Central memory CD8-positive, alpha-beta T cell (primary cell): ENCODE measurements at places on chromosomes 16 and 17.

DNA sequence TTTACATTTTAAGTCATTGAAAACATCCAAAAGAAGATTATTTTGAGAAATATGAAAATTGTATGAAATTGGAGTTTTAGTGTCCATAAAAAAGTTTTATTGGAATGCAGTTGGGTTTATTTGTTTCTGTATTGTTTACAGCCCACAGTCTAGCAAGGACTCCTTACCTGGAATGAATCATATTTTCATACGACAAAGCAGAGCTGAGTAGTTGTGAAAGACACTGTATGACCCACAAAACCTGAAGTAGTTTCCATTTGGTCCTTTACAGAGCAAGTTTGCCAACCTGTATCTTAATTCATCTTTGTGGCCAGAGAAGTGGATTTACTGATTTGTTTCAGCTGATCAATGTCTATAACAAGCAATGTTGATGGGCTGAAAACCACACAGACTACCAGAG lies 10.3 kb downstream of the CCL18 start:
- no peak overlapping the region for H3K4me3 ChIP-seq
- no peaks in the 10 kb centered on the region for H3K27me3 ChIP-seq
- H3K27ac ChIP-seq = no peak overlapping the region
- peaks cover 2% of the 10 kb centered on the region for H3K36me3 ChIP-seq
- DNase-seq = no peak
- H3K4me1 ChIP-seq = peaks cover 27% of the 10 kb centered on the region

DNA sequence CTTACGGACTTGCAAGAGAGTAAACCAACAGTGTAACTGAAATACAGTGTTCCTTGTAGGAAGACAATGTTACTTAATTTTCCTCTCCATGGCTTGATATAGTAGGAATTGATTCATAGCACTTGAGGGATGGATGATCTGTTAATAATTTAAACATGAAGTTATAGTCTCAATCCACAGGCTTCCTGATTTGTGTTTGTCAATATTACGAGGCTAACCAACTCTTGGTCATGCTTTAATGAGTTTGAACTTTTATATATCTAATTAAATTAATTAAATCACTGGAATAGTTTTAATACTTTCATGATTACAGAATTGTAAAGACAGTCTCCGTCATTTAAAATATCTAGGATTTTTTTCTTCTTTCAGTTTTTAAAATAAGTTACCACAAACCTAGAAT lies 112.0 kb upstream of the HAS3 start:
- DNase-seq = no peak
- H3K4me1 ChIP-seq = no peaks in the 10 kb centered on the region
- no peak overlapping the region for H3K4me3 ChIP-seq
- H3K27ac ChIP-seq = no peak overlapping the region

GRCh38 chr16:66933776-66934137 lies 445 bp downstream of the CIAO2B start:
- H3K4me3 ChIP-seq = peak overlapping the region; percentile 99
- peaks cover 63% of the 10 kb centered on the region for H3K4me1 ChIP-seq
- no peaks in the 10 kb centered on the region for H3K27me3 ChIP-seq
- H3K27ac ChIP-seq = peak overlapping the region; percentile 99
- DNase-seq = no peak
- peaks cover 20% of the 10 kb centered on the region for H3K36me3 ChIP-seq

DNA sequence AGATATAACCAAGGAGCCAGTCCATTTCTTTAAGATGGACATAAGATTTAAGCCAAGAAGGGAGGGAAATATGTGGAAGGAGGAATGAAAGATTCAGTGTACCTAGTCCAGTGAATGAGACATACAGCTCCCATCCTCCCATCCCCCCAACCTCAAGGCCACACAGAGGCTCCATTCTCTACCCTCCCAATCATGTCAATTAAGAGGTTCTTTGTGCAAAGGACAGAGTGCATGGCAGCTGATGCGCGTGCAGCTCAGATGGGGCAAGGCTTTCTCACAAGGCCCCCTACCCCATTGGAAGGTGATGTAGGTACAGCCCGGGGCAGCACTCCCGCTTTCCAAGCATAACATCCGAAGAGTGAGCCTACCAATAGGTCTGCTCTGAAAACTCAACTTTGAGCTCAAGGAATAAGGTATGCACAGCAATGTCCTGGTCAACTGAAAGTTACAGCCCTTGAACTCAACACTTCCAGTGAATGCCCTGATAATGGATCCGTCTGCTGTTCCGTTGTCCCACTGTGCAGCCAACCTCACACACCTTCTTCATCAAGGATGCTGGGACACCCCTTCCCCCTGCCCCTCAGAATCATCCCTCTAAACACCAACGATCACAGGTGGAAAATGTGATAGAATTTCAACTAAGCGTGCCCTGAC lies 458.1 kb downstream of the SOX9 start:
- no peak overlapping the region for H3K4me3 ChIP-seq
- no peak overlapping the region for H3K27ac ChIP-seq
- no peaks in the 10 kb centered on the region for H3K4me1 ChIP-seq
- no peak for DNase-seq

DNA sequence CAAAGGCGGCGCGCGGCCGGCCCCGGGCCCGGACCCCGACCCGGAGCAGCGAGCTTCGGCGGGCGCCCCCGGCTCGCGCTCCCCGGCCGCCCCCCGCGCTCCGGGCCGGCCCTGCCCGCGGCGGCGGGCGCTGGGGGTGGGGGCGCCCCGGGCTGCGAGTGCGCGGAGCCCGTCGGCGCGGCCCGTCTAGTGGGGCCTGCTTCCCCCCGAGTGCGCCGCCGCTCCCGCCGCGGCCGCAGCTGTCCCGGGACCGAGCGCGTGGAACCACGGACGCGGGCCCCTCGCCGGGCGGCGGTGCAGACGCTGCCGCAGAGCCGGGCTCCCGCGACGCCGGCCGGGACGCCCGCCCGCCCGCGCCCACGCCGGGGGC lies 308 bp downstream of the ADCY9 start:
- no peak overlapping the region for H3K27ac ChIP-seq
- H3K4me3 ChIP-seq = peak overlapping the region; percentile 77
- H3K36me3 ChIP-seq = peaks cover 17% of the 10 kb centered on the region
- H3K27me3 ChIP-seq = no peaks in the 10 kb centered on the region

GRCh38 chr16:71648921-71649320 lies 22.9 kb downstream of the MARVELD3 start:
- H3K36me3 ChIP-seq = peaks cover 11% of the 10 kb centered on the region
- peak overlapping the region; percentile 59 for H3K27ac ChIP-seq
- no peaks in the 10 kb centered on the region for H3K4me1 ChIP-seq
- H3K4me3 ChIP-seq = no peak overlapping the region
- DNase-seq = no peak
- no peaks in the 10 kb centered on the region for H3K27me3 ChIP-seq
